Stimulated activated CD8-positive, alpha-beta memory T cell treated with anti-CD3 and anti-CD28 coated beads, Interleukin-4, amount 100 ng/mL, for 24 hours (primary cell): ENCODE measurements at places on chromosomes 5 and 9.

- DNase-seq = no peak
Observed at GRCh38 chr5:134175921-134176510, 734 bp downstream of the SKP1 start.

GRCh38 chr5:134536876-134537275 lies 11.4 kb downstream of the JADE2 start:
- no peak for DNase-seq

DNA sequence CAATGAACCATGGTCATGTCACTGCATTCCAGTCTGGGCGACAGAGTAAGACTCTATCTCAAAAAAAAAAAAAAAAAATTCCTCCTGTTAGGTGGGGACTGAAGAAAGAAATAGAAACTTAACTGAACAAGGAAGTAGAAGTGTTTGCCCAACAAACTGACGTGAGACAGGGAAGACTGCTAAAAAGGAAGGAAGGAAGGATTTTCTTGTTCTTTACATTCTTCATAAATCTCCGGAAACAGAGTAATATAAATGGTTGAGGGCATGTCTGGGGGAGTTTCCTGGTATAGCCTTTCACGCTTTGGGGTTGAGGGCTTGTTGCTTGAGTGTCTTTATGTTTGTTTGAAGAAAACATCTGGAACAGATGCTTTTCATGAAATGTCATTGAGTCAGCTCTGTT lies 3.1 kb downstream of the TOR1B start:
- no peak for DNase-seq

GRCh38 chr9:129359162-129359811 lies 181.2 kb upstream of the IER5L start:
- DNase-seq = no peak

DNA sequence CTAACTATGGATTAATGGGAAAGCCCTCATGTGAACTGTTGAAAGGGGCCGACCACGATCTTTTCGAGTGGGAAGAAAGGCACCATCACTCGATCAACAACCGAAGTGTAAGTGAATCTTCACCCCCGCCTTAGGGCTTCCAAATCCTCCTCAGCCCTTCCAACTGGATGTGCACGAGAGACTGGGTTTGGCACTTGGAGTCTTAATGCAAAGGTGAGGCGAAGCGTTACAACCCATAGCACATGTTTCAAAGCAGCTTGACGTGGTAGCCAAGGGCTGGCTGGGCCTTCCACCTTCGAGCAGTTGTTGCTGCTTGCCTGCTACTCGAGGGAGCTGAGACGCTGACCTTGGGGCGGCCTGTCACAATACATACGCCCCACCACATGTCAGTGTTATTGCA lies 5.7 kb upstream of the LCN9 start:
- DNase-seq = no peak

DNA sequence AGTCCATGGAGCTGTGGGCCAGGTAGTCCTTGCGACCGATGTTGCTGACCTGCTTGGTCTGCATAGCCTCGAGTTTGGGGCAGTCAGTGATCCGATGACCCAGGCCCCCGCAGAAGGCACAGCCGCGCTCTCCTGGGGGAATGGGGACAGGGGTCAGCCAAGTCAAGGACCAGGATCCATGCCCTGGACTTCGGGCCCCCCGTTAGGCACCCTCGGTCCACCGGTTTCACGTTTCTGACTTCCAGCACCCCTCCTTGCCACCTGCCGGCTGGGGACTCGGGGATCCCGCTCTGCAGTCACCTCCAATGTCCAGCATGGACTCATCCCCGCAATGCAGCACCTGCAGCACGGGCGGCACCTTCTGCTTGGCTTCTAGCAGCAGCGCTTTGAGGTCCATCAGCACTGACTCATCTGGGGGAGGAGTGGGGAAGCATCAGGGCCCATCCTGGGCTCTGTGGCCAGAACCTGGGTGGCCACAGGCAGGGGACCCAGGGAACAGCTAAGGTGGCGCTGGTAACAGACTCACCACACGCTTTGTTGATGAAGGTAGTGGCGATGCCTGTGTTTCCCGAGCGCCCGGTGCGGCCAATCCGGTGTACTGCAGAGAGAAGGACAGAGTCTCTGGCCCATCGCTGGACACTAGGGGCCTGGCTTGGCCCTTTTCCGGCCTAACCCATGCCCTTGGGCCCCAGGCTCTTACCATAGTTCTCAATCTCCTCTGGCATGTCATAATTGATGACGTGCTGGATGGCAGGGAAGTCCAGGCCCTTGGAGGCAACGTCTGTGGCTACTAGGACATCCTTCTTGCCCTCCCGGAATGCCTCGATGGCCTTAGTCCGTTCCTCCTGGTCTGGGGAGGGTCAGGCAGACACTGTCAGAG lies 2.4 kb upstream of the DOK3 start:
- no peak for DNase-seq

- DNase-seq = no peak
Observed at GRCh38 chr5:132103969-132104391, 30.4 kb downstream of the CSF2 start.

DNA sequence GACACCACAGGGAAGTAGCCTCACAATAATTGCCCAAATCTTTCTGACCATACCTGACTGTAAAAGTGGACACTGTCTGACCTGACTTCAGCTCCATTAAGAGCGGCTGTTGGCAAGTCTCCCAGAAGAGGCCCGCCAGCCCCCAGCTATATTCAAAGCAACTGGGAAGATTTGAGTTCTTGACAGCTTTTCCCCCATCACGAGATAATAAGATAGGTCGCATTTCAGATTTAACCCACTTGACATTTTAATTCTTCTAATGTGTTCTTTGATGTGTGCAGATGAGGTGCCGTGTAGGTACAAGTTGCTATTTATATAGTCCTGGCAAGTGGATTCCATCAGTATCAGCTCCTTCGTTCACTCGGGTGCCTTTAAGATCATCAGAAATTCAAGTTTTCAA lies 345.7 kb downstream of the DRD1 start:
- no peak for DNase-seq

- no peak for DNase-seq
Observed at GRCh38 chr5:131939690-131940345, 5.6 kb downstream of the MEIKIN start.

GRCh38 chr5:140018517-140018916 lies 24.6 kb downstream of the NRG2 start:
- no peak for DNase-seq

DNA sequence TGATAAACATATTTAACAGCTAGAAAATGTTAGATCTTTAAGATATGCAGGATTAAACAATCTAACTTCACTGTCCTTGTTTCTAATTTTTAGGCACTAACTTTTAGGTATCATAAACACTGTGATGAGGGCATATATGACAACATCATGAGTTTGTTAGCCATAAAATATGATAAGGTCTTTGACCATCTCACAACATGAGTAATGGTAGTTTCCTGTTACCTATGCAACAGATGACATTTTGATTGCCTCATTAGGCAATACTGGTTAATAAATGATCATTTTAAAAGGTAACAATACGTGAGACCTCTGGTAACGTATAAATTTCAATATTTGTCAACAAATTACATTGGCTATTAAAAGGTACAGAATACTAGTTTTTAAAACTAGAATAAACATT lies 613.5 kb downstream of the PDE4D start:
- DNase-seq = no peak

DNA sequence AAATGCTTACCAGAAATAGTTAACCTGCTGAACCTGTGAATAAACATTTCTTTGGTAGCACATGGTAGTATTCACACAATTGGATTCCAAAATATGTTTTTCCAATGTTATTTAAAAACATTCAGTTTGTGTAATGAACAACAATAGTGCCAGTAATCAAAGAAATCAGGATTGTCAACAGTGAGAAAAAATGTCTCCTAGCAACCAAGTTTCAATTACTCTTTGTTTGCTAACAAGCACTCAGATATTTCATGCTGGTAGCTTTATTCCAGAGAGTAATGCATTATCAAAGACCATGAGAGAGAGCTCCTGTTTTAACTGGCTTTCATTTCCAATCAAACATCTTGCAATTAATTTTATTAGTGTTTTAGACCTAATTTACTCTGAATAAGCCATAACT lies 768.1 kb upstream of the GRAMD2B start:
- DNase-seq = no peak

DNA sequence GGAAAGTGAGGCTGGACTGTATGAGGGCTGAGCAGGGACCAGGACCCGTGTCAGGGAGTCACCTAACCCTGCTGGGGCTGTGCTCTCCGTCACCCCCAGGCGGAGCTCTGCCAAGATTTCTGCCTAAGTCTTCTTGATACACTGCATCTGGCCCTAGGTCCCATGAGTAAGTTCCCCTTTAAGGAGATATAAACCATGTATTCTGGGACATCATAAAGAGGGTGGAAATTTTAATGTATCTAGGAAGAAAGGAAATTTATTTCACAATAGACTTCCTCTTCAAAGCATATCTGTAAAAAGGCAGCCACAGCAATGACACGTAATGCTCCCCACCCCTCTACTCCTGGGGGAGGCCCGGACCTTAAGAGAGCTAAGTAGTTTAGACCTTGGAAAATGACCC lies 183.4 kb downstream of the FBXL7 start:
- DNase-seq = no peak

- no peak for DNase-seq
Observed at GRCh38 chr9:93320591-93321219, 130.8 kb upstream of the FAM120A start.

DNA sequence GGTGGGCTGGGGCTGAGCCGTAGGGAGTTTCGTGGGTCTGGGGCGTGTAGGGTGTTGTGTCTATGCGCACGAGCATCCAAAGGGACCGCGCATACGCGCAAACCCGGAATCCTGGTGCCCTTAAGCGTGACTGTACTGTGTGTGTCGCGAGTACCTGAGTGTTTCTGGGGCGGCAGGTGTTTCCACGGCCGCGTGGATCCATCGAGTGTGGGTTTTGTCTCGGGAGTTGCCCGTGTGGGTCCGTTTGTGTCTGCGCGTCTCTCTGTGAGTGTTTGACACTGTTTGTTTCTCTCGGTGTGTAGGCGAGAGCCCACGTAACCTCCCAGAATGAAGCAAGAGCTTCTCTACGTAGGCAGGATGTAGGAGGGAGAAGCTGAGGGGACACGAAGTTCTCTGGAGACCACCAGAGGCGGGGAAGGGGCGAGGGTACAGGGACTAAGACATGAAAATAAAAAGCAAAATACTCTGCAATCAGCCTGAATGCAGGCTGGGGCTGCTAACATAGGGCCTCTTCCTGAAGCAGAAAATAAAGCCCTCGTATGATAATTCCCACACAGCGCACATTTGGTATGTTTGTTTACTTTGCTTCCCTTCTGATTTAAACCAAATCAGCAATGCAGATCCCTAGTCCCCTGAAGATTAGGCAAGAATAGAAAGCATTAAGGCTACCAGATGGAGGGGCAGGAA lies 588 bp upstream of the BRINP1 start:
- DNase-seq = no peak

DNA sequence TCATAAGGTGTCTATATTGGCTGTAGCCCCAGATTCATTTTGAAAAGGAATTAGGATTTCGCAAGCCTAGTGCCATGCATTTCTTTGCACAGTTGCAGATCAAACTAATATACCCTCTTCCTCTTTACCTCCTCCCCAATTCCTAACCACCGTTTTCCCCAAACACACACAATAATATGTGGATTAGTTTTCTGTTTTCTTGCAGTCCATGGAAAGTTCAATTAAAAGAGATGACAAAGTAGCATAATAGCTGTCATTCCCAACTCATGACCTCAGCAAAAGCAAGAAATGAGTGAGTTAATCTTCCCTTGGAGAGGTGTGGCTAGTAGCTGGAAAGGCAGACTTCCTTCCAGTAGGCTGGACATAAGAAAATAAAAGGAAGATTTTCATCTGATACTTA lies 349.1 kb downstream of the TMEM232 start:
- DNase-seq = no peak

DNA sequence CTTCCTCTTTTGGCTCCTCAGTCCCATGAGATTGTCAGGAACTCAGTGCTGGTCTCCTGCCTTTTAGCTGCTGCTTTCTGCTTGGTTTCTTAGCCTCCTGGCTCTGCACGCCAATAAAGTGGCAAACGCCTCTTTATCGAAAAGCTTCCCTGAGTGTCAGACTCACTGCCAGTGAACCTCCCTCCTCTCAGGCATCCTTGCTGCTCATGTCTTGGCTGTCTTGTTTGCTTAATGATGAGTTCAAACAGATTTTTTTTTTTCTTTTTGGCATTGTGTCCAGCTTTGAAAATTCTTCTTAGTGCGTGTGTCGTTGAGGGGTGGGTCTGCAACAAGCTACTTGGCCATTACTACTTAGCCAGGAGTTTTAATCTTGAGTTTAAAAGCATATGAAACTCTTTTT lies 14.9 kb downstream of the RASGRF2 start:
- DNase-seq = no peak

- no peak for DNase-seq
Observed at GRCh38 chr9:136367296-136368145, 4.0 kb upstream of the DNLZ start.

DNA sequence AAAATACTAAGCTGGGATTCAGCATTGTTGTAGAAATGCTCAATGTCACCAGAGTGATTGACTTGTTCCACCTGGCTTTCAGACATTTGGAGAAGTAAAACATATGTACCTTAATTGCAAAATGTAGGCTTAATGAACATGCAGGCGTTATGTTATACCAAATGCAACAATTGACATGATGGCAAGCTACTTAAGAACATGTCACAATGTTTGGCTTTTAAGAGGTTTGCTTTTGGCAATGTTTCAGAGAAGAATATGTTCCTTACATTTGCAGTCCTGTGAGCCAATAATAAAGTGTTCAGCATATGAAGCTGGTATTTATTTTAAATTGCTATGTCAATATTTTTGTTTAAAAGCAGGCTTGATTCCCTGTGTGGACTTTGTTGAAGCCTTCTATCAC lies 111.7 kb upstream of the NUDT12 start:
- no peak for DNase-seq

GRCh38 chr9:136239983-136240330 lies 5.7 kb downstream of the QSOX2 start:
- no peak for DNase-seq

DNA sequence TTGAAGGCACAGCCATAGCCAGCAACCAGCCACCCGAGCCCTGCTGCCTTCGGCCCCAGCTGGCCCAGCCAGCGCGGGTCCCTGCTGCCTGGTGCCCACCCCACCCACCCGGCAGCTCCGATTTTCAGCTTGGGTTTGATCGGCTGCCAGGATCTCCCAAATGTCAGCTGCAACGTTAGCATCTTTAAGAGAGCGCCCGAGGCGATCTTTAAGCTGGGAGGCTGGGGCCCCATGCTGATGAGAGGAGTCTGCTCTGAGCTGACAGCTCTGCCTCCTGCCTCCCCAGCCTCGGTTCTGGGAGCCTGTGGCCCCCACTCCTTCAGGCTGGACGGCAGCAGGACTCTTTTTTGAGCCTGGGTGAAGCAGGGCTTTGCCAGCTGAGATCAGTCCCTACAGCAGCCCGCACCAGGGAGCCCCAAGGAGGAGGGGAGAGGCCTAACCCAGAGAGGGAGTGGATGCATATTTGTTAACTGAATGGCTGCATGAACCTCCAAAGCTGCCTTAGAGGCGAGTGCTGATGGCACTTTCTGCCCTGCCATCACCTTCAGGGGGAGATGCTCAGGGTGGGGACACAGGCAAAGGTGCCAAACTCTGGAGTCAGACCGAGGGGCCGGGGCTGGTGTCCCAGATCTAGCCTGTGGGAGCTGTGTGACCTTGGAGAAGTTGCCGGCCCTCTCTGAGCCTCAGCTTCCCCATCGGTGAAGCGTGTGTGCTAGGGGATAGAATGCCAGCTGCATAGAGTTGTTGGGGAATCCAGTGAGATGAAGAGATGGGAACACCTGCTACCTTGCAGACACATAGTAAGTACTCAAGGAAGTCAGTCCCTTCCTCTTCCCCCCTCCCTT lies 165.5 kb downstream of the C9orf50 start:
- DNase-seq = no peak

- no peak for DNase-seq
Observed at GRCh38 chr5:55749387-55749786, 11.5 kb downstream of the DDX4 start.

- DNase-seq = no peak
Observed at GRCh38 chr5:180441564-180442051, 52.6 kb upstream of the CNOT6 start.
